NCI-H1417 (cell line): ENCODE measurements at places on chromosomes 5 and 9.

DNA sequence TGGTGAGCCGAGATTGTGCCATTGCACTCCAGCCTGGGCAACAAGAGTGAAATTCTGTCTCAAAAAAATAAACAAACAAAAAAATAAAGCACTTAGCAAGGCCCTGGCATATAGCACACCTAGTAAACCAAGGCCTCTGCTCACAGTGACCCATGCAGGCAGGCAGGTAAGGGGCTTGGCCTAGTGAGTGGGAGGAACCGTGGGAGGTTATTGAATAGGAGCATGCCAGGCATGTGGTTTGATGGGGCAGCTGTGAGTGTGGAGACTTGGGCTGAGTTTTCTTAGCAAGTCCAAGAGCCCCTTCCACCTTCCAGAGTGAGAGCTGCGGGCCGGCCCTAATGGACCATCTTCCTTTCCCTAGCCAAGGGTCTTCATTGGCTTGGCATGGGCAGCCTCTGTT lies 4.5 kb upstream of the NDST1 start:
- no peak for DNase-seq

DNA sequence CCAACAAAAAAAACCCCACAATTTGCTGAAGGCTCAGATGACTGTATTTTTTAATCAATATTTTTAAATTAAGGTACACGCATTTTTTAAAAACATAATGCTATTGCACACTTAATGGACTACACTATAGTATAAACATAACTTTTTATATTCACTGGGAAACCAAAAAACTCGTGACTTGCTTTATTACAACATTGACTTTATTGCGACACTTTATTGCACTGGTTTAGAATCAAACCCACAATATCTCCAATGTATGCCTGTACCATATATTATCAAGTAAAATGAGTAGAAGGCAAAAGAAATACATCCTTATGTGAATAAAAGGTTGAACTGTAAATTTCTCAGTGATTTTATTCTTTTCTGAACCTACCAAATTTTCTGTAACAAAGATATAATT lies 53.7 kb downstream of the RICTOR start:
- no peak for DNase-seq

- no peak for DNase-seq
Measured at GRCh38 chr5:1000329-1000728, 8.3 kb upstream of the NKD2 start.

- DNase-seq: no peak
Measured at GRCh38 chr9:114310471-114311450, 12.1 kb upstream of the ORM1 start.

- no peak for DNase-seq
Measured at GRCh38 chr5:23717486-23717885, 210.1 kb downstream of the PRDM9 start.
